Stimulated activated CD4-positive, alpha-beta T cell treated with anti-CD3 and anti-CD28 coated beads, Interleukin-4, amount 100 ng/mL, for 1 hour (primary cell): ENCODE measurements at places on chromosomes 6 and 20.
A peak's percentile ranks its signal among the peaks of the same experiment; 100 is the strongest.

DNA sequence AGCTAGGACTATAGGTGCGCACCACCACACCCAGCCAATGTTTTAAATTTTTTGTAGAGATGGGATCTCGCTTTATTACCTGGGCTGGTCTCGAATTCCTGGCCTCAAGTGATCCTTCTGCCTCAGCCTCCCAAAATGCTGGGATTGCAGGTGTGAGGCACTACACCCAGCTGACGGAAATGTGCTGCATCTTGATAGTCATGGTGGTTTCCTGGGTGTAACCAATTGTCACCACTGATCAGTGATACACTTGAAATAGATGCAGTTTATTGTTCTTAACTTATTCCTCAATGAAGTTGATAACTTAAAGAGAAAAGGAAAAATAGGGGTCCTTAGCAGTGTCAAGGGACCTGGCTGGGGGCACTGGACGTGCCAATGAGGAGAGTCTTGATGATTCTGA is 92.4 kb downstream of the PPP1R14C start:
- DNase-seq: no peak

DNA sequence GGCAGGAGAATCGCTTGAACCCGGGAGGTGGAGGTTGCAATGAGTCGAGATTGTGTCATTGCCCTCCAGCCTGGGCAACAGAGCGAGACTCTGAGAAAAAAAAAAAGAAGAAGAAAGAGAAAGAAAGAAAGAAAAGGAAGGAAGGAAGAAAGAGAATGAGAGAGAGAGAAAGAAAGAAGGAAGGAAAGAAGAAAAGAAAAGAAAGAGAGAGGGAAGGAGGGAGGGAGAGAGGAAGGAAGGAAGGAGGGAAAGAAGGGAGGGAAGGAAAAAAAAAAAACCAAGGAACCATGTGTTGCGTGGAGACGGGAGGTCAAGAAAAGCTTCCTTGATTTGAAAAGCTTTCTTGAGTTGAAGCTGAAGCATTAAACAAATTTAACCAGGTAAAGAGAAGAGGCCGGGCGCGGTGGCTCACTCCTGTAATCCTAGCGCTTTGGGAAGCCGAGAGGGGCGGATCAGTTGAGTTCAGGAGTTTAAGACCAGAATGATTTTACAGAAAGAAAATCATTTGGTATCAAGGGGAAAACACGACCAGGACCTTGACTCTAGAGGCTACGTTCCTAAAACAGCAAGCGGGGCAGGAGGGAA is 90.5 kb upstream of the PRSS16 start:
- DNase-seq: no peak

DNA sequence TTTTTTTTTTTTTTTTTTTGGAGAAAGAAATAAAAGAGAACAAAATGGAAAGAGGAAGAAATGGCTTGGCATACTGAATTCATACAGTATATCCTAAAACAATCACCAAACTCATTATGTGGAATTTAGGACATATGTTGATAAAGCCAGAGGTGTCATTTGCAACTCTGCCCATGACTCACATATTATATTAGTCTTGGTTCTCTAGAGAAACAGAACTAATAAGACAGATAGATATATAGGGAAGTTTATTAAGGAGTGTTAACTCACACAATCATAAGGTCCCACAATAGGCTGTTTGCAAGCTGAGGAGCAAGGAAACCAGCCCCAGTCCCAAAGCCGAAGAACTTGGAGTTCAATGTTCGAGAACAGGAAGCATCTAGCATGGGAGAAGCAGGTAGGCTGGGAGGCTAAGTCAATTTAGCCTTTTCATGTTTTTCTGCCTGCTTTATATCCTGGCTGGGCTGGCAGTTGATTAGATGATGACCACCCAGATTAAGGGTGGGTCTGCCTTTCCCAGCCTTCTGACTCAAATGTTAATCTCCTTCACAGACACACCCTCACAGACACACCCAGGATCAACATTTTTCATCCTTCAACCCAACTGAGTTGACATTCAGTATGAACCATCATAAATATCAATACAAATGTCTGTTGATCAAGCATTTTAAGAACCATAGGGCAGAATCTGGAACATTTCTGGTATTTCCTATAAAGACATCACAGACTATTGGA is 102.3 kb downstream of the UBE3D start:
- DNase-seq: no peak

- no peak for DNase-seq
Measured at GRCh38 chr6:136657666-136658065, 107.4 kb upstream of the MAP7 start.

GRCh38 chr20:25623225-25623735 is 534 bp downstream of the NANP start:
- DNase-seq: peak; percentile 22

DNA sequence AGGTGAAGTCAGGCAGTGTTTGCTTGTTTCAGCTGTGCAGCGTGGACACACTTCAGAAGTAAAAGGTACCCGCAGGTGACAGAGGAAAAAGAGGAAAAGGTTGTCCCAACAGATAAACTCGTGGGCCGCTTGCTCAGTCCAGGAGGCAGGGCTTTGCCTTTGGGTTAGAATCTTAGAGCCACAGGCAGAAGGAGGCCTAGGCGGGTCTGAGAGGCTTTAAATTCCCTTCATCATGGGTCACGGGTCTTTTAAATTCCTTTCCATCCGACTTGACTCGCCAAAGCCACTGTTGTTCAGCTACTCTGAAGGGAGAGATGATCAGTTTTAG is 48.2 kb downstream of the AGPAT4 start:
- DNase-seq: no peak

DNA sequence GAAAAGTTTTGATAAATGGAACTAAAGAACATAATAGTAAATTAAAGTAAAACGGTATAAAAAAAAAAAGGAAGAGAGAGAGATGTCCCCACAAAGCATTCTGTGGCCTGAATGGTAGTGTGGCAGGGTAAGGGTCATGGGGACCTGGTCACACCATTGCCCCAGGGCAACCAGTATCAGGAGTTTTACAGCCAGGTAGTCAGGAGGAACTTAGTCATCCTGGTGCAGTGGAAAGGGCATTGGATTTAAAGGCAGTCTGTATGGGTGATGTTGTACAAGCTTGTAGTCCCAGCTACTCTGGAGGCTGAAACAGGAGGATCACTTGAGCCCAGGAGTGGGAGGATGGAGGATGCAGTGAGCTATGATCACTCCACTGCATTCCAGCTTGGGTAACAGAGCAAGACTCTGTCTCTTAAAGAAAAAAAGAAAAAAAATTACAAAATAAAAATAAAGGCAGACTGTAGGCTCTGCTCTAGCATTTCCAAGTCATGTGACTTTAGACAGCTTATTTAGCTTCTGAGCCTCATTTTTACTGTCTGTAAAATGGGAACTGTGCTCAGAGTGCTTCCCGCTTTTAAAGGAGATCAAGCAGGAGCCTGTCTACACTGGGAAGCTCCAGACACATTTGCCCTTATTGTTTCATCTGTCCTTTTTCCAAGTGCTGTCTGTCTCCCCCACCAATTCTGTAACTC is 112.8 kb upstream of the ARMC2 start:
- no peak for DNase-seq

GRCh38 chr6:125906158-125906998 is 50.2 kb upstream of the HINT3 start:
- DNase-seq: peak; percentile 56

- DNase-seq: no peak
Measured at GRCh38 chr6:14177413-14178082, 60.0 kb downstream of the CD83 start.

DNA sequence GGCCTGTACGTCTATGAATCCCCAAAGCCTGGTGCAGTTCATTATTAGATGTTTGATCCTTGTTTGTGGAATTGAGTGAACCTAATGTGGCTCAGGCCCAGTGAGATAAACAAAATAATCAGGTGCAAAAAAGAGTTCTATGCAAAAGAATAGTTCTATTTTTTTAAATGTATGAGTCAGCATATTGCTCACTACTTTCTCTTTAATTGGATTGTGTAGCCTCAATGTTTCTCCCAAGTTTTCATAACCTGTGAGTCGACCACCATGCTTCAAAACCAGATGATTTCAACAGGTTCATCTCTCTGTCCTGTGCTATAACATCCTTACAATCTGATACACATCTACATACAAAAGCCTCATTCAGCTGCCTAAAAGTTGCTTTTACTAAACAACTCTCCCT is 116.5 kb upstream of the HDAC2 start:
- no peak for DNase-seq

DNA sequence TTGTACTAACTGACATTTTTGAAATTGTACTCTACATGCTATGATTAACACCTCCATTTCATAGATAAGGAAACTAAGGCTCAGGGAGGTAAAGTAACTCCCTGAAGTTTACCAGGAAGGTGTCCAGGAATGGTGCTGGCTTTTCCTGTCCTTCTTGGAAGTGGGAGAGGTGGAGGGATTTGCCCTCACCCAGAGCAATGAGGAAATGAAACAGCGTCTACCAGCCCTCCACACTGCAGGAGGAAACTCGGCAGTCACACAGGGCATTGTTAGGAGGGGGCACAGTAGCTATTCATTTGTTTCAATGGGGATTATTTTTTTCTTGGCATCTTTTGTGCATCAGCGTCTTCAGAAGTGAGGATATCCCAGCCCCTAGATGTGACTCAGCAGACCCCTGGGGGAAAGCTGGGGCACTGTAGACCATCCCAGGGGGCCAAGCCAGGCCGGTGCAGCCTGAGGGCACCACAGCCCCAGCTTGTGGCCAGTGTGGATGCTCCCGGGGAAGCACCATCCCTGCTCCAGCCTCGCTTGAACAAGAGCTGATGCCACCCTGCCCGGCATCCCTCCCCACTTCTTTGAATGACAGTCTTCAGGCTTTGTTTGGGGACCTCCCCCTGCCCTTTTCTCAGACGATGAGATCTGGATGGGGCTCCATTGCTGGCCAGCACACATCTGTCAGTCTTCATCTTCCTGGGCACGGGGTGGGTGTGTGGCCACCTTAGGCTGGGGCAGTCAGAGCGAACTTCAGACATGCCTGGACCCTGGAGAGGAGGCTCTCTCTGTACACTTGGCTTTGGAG is 224.4 kb upstream of the PMEPA1 start:
- no peak for DNase-seq

DNA sequence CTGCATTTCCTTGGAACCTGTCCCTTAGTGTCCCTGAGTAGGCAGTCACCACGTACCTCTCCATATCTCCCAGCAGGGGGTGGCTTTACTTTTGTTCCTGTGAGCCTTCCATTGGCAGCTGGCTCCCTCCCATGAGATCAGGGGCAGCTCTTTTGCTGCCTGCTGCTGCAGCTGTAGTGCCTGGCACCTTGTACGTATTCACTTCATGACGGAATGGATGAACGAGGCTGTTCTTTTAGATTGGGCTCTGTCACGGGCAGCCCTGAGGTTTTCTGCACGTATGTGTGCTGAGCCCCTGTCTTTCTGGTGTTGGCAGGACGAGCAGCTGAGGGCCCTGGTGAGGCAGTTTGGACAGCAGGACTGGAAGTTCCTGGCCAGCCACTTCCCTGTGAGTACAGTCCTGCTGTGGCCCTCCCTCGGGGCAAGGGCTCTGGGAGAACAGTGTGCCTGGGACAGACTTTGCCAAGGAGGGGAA is 14.6 kb downstream of the MYBL2 start:
- DNase-seq: no peak

DNA sequence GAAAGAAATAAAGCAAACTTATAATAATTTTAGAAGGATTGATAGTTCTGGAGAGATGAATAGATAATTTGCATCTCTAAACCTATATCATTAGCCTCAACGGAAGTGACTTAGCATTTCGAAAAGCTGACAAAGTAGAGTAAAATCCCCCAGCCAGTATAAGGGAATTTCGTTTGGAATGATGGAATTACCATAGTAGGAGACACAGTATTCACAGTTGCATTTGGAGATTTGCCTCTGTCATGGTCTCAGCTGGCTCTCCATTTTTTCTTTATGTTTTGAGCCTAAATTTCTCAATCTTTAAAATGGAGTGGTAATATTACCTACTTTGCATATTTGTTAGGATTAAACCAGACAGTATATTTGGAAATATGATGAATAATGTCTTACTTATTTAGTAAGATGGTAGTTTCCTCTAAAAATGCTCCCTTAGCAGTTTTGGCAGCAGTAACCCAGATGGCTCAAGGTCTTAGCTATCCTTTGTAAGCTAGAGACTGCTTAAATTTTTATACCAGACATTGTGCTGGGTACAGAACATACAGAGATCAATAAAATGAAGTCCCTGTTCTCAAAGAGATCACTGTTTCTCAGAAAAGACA is 58.2 kb downstream of the SMAP1 start:
- DNase-seq: no peak

- DNase-seq: no peak
Measured at GRCh38 chr20:20549267-20549612, 163.2 kb downstream of the RALGAPA2 start.

GRCh38 chr6:169479783-169480495 is 221.9 kb downstream of the WDR27 start:
- no peak for DNase-seq

- DNase-seq: no peak
Measured at GRCh38 chr6:89564752-89565427, 73.7 kb downstream of the LYRM2 start.

DNA sequence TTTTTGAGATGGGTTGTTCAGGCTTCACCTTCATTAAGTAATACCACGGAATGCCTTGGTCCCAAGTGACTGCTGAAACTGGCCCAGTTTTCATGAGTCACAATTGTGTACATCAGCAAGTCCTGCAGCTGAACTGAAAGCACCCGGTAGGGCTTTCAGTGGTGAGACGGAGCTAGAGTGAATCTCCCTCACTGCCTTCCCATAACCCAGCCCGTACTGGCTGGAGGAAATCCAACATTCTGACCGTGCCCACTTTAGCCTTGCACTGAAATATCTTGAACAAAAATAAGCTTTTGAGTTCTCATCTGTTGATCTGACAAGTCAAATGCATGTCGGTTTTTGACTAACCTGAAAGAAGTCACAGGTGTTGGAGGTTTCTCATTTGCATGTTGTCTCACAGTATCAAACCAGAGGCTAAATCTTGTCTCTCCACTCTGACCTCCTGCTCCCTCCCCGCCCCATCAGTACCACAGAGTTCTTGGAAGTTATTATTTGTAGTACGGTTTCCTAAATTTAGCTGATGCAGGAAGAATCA is 35.9 kb downstream of the DUSP22 start:
- no peak for DNase-seq
